ENCODE measurements at places on chromosomes 1 and 21. TPM values are rescaled to one million over a fixed set of nuclear protein-coding genes. Genes with fewer than 3 reads are reported as not detected.

GRCh38 chr1:30695439-30695841 is 27.9 kb downstream of the MATN1 start:
- no peak overlapping the region for H3K4me3 ChIP-seq
- no peak overlapping the region for H3K27ac ChIP-seq
- H3K36me3 ChIP-seq: no peaks in the 10 kb centered on the region
- peaks cover 38% of the 10 kb centered on the region for H3K4me1 ChIP-seq
- H3K27me3 ChIP-seq: peaks cover 4% of the 10 kb centered on the region

DNA sequence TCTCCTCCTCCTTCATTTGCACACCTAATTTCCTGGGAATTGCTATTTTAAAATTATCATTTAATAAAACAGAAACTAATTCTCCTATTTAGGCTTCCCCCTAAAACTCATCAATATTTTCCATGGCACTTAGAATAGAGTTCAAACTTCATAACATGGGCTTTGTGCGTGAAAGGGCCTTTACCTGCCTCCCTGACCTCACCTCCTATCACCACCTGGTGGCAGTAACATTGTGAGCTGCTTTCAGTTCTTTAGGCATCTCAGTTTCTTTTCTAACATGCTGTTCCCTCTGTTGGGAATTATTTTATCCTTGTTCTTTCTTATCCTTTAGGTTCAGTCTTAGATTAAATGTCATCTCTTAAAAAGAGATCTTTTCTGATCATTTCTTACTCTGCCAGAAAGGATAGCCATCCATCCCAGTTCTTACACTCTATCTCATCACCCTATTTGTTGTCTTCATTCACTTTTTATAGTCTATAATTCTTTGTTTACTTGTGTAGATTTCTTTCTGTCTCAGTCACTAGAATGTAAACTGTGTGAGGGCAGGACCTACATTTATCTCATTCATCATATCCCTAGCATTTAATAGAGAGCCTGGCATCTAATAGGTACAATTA is 133.8 kb upstream of the KIAA1614 start:
- no peaks in the 10 kb centered on the region for H3K4me1 ChIP-seq
- no peak overlapping the region for H3K4me3 ChIP-seq
- H3K36me3 ChIP-seq: no peaks in the 10 kb centered on the region

- peaks cover 8% of the 10 kb centered on the region for H3K27me3 ChIP-seq
- no peaks in the 10 kb centered on the region for H3K4me1 ChIP-seq
- no peaks in the 10 kb centered on the region for H3K36me3 ChIP-seq
- H3K27ac ChIP-seq: no peak overlapping the region
Observed at GRCh38 chr1:30511991-30512913, 211.1 kb downstream of the MATN1 start.

GRCh38 chr1:202619505-202619904 is 90.7 kb downstream of the SYT2 start:
- H3K36me3 ChIP-seq: no peaks in the 10 kb centered on the region
- no peak for DNase-seq
- peaks cover 22% of the 10 kb centered on the region for H3K4me1 ChIP-seq
- no peak overlapping the region for H3K4me3 ChIP-seq

GRCh38 chr1:216805233-216805632 is 82.0 kb upstream of the ESRRG start:
- H3K4me3 ChIP-seq: no peak overlapping the region
- no peaks in the 10 kb centered on the region for H3K4me1 ChIP-seq
- H3K27me3 ChIP-seq: no peaks in the 10 kb centered on the region
- DNase-seq: no peak

DNA sequence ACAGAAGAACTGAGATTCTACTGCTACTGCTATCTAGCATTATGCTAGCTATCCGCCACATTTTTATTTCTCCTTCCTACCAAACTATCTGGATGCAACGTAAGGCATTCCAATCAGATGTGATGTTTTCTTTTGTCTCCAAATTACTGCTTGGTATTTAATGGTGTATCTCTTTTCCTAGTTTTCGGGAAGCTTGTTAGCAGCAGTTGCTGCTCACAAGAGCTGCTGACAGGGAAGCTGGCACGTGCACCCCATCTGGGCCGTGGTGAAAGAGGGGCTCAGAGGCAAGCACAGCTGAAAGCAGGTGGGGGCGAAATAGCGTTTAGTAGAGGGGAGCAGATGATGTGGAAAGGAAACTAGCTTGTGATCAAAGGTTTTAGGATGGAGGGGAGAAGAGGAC is 57.3 kb downstream of the JAK1 start:
- H3K36me3 ChIP-seq: no peaks in the 10 kb centered on the region
- peaks cover 33% of the 10 kb centered on the region for H3K4me1 ChIP-seq
- DNase-seq: no peak
- H3K27ac ChIP-seq: no peak overlapping the region
- H3K4me3 ChIP-seq: no peak overlapping the region

DNA sequence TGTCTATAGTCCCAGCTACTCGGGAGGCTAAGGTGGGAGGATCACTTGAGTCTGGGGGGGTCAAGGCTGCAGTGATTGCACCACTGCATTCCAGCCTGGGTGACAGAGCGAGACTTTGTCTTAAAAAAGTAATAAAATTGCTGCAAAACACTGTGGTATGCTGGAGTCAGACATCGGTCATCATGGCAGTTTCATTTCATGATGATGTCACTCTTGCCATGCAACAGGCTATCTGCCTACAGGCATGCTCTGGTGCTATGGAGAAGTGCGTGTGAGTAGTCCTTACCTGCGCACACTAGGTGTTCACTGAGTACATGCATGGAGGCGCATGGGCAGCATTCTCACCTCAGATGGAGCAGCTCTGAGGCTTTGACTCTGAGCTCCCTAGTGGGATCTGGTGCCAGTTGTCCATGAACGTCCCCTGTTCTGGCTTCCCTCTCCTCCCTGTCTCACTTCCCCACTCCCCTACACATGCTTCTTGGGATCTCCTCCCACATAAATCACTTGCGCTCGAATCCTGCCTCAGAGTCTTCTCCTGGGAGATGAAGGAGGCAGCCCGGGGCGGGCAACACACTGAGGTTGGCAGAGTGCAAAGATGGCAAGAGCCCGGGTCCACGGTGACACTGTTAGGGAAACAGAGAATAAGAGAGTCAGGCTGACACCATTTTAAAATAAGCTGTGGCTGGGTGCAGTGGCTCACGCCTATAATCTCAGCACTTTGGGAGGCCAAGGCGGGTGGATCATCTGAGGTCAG is 10.4 kb upstream of the CELA3B start:
- peaks cover 7% of the 10 kb centered on the region for H3K4me1 ChIP-seq
- no peaks in the 10 kb centered on the region for H3K27me3 ChIP-seq
- no peak overlapping the region for H3K4me3 ChIP-seq
- no peaks in the 10 kb centered on the region for H3K36me3 ChIP-seq
- H3K27ac ChIP-seq: no peak overlapping the region
- no peak for DNase-seq

DNA sequence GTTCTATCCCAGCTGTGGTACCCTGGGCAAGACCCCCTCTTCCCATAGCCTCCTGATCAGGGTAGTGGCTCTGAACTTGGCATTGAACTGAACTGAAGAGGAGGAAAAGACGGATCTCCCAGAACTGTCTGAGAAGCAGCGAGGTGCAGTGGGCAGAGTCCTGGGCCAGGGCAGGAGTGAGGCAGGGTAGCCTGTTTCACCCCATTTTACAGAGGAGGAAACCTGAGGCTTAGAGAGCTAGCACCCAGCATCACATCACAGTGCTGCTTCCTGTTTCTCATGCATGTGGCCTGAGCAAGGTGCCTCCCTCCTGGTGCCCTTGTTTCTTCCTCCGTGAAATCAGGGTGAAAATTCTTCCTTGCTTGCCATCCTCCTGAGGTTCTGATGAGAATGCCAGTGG is 17.1 kb downstream of the ZNF362 start:
- H3K27me3 ChIP-seq: no peaks in the 10 kb centered on the region
- H3K4me3 ChIP-seq: no peak overlapping the region
- peaks cover 34% of the 10 kb centered on the region for H3K36me3 ChIP-seq
- DNase-seq: peak; percentile 44

DNA sequence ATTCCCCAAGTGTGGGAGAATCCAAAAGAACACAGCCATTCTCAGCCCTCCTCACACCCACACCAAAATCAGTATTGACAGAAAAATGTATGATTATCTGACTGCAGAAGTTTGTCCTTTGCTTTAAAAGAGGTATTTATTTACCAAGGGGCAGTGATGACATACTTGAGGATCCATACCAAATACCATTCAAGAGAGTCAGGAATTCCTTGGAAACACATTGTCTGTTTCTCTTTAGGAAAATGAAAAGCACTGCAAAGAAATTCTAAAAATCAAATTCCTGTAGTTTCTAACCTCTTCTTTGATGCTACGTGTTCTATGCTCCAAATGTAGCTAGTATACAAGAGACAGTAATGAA is 509.6 kb upstream of the CXADR start:
- peaks cover 18% of the 10 kb centered on the region for H3K4me1 ChIP-seq
- H3K27ac ChIP-seq: no peak overlapping the region
- no peaks in the 10 kb centered on the region for H3K36me3 ChIP-seq
- H3K27me3 ChIP-seq: no peaks in the 10 kb centered on the region
- DNase-seq: no peak

- H3K27me3 ChIP-seq: no peaks in the 10 kb centered on the region
- no peak for DNase-seq
- no peaks in the 10 kb centered on the region for H3K36me3 ChIP-seq
- H3K4me1 ChIP-seq: peaks cover 4% of the 10 kb centered on the region
- H3K4me3 ChIP-seq: no peak overlapping the region
Observed at GRCh38 chr1:162905174-162906158, 44.5 kb upstream of the CCDC190 start.

DNA sequence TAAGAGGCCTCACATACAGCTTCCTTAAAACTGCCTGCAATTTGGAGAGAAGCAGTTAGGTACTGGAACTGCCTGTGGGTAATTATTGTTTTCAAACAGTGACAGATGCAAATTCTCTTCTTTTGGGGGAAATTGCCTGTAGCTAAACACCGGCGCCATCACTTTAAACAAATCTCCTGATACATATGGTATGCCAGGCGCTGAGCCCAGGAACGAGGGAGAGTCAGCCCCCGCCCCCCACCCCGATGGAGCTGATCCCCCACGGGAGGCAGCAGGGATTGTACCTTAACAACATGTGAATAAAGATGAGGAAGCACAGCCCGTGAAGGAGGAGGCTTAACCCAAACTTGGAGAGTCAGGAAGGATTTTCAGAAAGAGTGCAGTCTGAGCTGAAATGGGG is 7.1 kb downstream of the TMEM51 start:
- no peaks in the 10 kb centered on the region for H3K36me3 ChIP-seq
- H3K4me3 ChIP-seq: no peak overlapping the region
- no peaks in the 10 kb centered on the region for H3K27me3 ChIP-seq
- H3K4me1 ChIP-seq: peaks cover 3% of the 10 kb centered on the region
- H3K27ac ChIP-seq: no peak overlapping the region

DNA sequence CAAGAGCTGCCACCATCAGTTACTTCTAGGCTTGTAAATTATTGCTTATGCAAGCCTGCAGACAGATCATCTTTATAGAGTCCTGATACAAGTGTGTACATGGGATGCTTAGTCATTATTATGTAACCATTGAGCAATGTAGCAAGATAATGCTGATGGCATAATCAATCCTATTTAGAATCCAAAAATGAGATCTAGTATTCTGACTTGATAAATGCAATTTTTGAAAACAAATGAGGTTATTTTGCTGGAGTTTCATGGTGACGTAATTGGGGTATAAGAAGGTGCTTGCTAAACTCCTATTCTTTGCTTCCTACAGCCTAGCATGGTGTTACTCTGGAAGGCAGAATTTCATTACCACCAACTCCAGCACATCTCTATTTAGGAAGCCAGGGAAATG is 801.7 kb upstream of the PRMT6 start:
- no peaks in the 10 kb centered on the region for H3K4me1 ChIP-seq
- no peaks in the 10 kb centered on the region for H3K27me3 ChIP-seq
- H3K27ac ChIP-seq: no peak overlapping the region
- H3K36me3 ChIP-seq: no peaks in the 10 kb centered on the region
- no peak overlapping the region for H3K4me3 ChIP-seq

GRCh38 chr1:198775606-198776005 is 136.8 kb downstream of the PTPRC start:
- no peaks in the 10 kb centered on the region for H3K27me3 ChIP-seq
- H3K4me3 ChIP-seq: no peak overlapping the region
- no peak for DNase-seq

DNA sequence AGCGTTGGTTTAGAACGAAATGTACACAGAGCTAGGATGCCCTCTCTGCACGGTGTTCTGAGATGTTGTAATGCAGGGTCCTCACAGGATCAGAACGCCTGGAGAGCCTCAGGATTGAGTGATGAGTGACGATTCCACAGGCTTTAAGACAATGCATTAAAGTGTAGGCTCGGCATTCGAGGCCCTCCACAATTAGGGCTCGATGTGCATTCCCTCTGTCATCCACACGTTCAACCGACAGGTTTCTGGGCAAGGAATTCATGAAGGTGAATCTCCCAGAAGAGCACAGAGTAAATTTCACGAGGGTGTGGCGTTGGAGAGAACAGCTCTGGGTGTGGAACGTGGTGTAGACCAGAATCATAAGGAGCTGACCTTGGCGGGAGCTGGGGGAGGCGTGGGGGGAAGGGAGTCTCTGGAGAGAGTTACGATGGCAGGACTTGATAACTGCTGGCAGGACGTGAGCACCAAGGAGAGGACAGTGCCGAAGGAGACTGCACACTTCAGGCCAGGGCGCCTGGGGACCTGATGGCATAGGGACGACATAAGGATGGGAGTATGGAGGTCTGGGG is 51.0 kb upstream of the EFHD2 start:
- no peaks in the 10 kb centered on the region for H3K36me3 ChIP-seq
- no peak overlapping the region for H3K4me3 ChIP-seq
- no peak for DNase-seq
- no peaks in the 10 kb centered on the region for H3K4me1 ChIP-seq

DNA sequence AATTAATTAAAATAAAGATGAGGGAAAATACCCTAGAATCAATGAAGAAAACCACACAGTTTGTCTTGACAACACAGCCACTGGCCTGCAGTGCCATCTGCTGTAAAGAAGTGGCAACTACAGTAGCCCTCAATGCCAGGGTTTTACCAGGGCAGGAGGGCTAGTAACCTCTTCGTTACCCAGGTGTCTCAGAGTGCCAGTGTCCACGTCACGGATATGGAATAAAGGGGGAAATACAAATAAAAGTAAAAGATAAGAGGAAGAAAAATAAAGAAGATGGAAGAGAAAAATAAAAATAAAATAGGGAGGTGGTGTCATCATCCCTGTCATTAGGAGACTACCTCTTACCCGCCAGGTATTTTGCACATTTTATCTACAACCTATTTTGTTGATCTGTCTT is 14.2 kb upstream of the SLC44A3 start:
- no peak overlapping the region for H3K27ac ChIP-seq
- no peak overlapping the region for H3K4me3 ChIP-seq
- no peaks in the 10 kb centered on the region for H3K27me3 ChIP-seq
- peaks cover 25% of the 10 kb centered on the region for H3K4me1 ChIP-seq
- no peaks in the 10 kb centered on the region for H3K36me3 ChIP-seq

DMBX1 gene
- total RNA-seq: not detected

RGSL1 gene
- not detected for total RNA-seq

TMEM82 gene
- not detected for total RNA-seq

CYP4A11 gene
- not detected for total RNA-seq

CCDC18 gene
- total RNA-seq: 15.9 TPM

TSEN15 gene
- total RNA-seq: 22.7 TPM

ALX3 gene
- 0.49 TPM for total RNA-seq

Data from suprapubic skin (tissue), 4 donors.